Stimulated activated naive CD4-positive, alpha-beta T cell treated with Interleukin-2 at 50 U/mL for 16 hours (primary cell): ENCODE measurements at places on chromosomes 5 and 9.

- DNase-seq, result no peak
Observed at GRCh38 chr9:638152-638551, 203.3 kb upstream of the DMRT1 start.

DNA sequence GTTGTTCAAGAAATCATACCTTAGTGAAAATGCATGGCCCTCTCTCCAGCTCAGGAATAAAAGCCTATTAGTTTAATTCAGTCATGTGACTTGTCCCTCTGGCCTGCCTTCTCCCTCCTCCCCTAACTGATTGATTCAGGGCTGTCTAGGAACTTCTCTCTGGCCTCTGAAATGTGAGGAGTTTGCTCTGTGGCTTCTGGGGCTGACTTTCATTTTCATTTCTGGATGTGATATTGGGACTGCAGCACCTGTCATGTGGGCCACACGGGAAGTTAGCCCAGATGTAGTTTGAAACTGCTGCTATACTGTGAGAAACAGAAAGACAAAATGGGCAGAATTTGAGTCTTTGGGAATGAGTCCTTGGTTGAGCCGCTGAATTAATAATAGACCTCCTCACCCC lies 44.8 kb downstream of the PARP8 start:
- peak; percentile 36 for DNase-seq

DNA sequence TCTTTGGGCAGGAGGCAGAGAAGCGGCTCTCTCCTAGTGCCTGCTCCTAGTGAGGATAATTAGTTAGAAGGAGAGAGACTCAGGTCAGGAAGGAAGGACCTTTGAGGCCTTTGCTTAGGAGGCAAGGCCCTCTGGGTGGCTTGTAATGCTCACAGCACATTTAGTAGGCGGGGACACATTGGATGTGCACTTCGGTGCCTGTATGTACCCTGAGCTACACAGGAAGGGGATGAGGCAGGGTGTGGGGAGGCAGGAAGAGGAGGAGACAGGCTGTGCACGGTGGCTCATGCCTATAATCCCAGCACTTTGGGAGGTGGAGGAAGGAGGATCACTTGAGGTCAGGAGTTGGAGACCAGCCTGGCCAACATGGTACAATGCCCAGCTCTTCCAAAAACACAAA lies 7.2 kb upstream of the LCN2 start:
- no peak for DNase-seq

GRCh38 chr5:17880869-17881268 lies 246.6 kb downstream of the TAF11L14 start:
- no peak for DNase-seq

DNA sequence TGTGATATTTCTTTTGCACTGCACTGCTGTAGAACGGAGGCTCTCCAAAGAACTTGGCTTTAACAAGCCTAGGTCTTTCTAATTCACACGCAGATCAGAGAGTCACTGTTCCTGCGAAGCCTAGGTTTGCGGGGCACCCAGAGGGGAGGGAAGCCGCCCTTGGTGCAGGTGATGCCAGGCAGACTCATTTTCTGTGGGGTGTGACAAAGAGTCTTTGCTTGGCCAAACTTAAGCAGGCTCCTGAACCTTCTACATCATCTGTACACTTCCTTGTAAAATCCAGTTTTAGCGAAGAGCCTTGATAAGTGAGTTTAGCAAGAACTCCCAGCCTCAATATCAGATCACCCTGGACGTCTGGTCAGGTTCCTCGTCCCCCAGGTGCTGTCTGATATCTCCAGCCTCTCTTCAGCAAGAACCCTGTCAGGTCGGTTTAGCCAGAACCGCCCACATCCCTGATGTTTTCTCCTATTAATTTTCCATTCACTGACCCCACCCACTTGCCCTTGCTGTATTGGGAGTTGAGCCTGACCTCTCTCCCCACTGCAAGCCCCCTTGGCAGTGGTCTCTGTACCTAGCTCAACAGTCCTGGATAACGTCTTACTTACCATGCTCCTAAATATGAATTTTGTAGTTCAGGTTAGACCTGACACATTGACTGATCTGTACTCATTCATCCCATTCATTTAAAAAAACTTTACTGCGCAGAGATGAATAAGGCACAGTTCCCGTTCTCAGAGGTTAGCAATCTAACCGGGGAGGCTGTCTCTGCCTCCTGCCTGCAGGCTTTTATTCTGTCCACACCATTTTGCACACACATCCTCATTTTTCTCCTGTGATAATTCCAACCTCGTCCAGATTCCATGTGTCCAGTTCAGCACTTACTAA lies 880 bp upstream of the UBAC1 start:
- DNase-seq, result no peak

GRCh38 chr5:32251871-32252458 lies 60.8 kb downstream of the MTMR12 start:
- DNase-seq, result no peak

GRCh38 chr9:97695995-97696802 lies 941 bp downstream of the XPA start:
- DNase-seq, result no peak

DNA sequence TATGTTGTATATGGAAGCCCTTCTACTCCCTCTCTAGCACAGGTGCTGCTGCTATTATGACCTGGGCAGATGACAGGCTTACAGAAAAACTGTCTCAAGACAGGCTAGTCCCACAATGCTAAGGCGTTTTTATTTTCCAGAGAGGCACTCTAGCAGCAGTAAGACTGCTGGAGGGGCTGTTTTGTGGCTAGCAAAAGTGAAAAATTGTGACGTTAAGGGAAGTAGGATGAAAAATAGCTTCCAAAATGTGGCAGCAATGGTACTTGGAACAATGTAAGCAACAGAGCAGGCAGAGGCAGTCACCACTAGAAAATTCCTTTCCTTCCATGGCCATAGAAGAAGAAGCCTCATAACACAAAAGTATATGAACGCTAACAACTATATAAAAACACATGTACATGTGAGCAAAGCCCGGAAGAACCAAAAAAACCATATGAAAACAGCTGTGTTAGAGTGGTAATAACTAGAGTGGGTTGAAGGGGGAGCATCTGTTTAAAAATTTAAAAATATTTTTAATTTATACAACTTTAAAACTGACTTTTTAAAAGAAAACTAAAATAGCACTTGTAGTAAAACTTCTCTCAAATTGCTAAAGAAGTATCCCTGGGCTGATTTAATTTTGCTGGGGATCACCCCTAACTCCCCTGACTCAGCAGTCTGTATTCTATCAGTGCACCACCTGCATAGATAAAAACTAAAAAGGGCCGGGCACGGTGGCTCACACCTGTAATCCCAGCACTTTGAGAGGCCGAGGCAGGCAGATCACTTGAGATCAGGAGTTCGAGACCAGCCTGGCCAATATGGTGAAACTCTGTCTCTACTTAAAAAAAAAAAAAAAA lies 30.6 kb downstream of the CLINT1 start:
- DNase-seq, result no peak

DNA sequence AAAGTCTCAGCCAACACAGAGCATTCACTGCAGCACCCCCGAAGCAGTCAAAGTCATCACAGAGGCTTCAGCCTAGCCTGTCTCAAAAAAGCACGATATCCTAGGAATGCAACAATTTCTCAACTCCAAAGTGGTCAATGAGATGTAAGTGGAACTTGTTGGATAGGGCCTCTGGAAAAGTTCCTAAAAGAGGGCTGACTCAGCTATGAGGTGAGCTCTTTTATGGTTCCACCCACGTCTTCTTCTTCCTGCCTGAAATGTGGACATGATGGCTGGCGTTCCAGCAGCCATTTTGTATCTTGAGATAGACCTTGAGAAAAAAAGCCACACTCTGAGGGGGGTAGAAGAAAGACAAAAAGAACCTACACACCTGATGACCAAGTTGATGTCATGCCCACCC lies 32.5 kb upstream of the TRIO start:
- DNase-seq, result no peak
